ENCODE measurements at places on chromosomes 5 and 9.

DNA sequence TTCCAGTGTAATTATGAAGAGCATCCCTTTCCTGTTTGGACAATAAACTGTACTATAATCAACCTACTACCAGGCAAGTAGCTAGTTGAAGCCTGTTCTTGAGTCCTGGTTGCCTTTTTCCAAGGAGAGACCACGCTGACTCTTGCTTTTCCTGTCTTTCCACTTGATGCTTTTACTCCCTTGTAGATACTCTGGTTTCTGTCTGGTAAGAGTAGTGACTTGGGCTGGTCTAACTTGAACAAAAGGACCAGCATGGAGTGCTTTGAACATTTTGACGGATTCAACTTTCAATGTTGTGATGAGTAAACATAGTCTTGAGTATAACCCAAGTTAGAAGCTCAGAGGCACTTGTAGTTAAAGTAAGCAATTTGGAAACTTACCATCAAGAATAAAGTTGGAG is 464.3 kb downstream of the GADD45G start:
- peak; percentile 60 for DNase-seq

DNA sequence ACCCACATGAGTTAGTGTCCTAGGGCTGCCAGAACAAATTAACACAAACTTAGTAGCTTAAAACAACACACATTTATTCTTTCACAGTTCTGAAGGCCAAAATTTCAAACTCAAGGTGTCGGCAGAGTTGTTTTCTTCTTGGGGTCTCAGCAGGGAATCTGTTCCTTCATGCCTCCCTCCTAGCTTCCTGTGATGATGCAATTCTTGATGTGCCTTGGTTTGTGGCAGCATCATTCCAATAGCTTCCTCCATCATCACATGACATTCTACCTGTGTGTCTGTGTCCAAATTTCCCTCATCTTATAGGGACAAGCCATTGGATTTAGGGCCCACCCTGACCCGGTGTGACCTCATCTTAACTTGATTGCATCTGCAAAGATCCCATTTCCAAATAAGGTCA is 12.2 kb upstream of the SLC25A48 start:
- no peak for DNase-seq

DNA sequence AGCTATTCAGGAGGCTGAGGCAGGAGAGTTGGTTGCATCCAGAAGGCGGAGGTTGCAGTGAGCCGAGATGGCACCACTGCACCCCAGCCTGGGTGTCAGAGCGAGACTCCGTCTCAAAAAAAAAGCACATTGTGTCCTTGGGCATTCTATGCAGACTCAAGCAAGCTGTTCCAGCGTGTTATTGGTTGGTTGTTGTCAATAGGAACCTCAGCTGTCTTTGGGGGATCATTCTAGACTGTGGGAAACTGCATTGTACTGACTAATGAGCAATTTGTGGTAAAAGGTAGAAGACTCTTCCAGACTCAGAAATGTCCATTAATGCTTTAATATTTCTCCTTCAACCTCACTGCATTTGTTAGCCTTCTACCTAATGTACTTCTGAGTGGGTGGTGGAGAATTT is 379.5 kb upstream of the GRAMD2B start:
- no peak for DNase-seq

DNA sequence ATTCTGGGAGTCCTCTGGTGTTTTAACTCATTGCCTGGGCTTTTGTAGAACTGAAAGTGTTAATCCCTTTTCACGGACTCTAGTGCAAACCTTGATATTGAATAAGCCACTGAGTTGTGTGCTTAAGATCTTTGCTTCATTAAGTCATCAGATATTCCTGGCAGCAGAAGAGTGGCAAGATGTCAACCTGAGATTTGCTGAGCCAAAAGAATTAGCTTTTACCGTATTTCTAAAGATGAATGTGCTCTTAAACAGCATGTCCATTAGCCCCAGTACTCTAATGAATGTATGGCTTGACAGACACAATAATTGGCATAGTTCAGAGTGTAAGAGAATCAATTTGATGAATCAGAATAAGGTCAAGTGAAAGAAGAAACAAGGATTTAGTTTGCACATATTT is 87.2 kb upstream of the CDH6 start:
- DNase-seq, result no peak

- DNase-seq, result no peak
Observed at GRCh38 chr5:133727636-133728035, 115.3 kb upstream of the FSTL4 start.

GRCh38 chr5:395156-395920 is 47.6 kb upstream of the EXOC3 start:
- DNase-seq, result peak; percentile 35

- DNase-seq, result no peak
Observed at GRCh38 chr5:107884871-107885270, 214.1 kb upstream of the EFNA5 start.

GRCh38 chr5:17167171-17167891 is 50.1 kb upstream of the BASP1 start:
- DNase-seq, result no peak

GRCh38 chr9:126642010-126642744 is 28.4 kb downstream of the LMX1B start:
- no peak for DNase-seq

- no peak for DNase-seq
Observed at GRCh38 chr9:116812231-116813030, 125.3 kb downstream of the TRIM32 start.

GRCh38 chr9:105959531-105959930 is 265.2 kb downstream of the TMEM38B start:
- DNase-seq, result peak; percentile 38

GRCh38 chr5:6737043-6737941 is 24.1 kb downstream of the TENT4A start:
- no peak for DNase-seq

GRCh38 chr9:114034661-114035062 is 43.4 kb downstream of the AMBP start:
- DNase-seq, result no peak

- no peak for DNase-seq
Observed at GRCh38 chr5:173972607-173972924, 16.4 kb upstream of the C5orf47 start.

DNA sequence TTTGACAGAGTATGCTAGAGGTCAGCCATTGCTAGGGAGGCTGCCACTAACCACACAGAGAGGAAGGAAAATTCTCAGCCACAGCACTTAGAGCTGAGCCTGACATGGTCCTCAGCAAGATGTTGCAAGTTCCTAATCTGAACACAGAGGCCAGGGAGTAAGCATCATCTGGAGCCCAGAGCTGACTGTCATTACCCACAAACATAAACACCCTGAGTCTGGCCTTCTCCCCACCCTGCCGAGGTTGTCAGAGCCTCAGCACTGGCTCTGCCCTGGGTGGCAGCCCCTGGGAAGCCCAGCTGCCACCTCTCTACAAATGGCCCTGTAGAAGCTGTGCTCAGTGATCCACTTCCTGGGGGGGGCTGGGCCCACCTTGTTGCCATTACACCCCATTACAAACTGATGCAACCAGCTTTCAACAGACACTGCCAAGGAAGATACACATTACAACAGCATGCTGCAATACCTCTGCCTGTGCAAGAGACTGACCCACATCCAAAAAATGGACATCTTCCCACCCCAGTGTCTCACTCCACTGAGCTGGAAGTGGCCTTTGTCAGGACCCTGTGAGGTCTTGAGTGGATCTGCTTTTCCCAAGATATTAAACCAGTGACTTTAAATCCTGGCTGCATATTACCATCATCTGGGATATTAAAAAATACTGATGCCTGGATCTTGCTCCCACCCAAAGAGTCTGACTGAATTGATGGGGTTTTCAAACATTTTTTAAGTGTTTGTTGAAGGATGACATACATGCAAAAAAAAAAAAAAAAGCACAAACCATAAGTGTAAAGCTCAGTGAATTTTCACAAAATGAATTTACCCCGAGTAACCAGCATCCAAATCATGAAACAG is 33.0 kb downstream of the IRF1 start:
- DNase-seq, result peak; percentile 11

- no peak for DNase-seq
Observed at GRCh38 chr9:10026443-10026984, 586.3 kb downstream of the PTPRD start.

GRCh38 chr9:133584559-133585476 is 24.4 kb downstream of the FAM163B start:
- DNase-seq, result peak; percentile 66

- no peak for DNase-seq
Observed at GRCh38 chr9:9054354-9054992, 1254.9 kb upstream of the DMAC1 start.

DNA sequence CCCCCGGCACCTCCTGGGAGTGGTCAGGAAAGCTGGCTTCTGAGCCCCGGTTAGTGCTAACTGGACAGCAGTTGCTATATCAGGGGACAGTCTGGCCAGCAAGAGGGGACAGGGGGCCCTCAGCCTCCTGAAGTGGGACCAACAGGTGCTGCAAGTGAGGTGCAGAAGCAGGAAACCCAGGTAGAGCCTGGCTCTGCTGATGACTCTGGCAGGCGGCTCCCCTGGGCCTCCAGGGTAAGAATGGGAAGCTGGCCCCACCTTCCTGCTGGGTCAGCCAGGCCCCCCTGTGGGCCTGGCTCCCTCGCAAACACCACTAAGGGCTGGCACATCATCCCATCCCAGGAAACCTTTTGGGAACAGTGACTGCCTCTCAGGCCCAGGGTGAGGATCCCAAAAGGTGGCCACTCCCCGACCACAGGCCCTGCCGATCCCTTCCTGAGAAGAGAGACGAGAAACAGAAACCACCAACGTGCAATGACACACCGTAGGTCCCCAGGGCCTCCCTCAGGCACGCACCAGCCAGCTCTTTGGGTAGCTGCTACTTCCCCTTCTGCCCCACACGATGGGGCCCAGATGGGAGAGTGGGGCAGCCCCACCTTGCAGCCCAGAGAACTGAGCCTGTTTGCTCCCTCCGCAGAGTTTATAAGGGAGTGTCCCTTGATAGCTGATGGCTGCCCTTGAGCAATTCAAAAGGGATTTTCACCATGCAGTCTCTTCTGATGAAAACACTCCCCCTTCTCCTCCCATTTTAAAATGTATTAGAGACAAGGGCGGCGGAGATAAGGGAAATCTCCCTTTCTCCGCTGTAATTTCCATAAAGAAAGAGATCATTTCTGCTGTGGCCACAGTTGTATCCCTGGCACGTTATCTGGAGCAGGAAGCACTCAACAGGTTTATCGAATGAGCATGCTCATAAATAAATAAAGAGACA is 76.8 kb downstream of the STK10 start:
- peak; percentile 60 for DNase-seq

GRCh38 chr5:150044329-150044681 is 42.0 kb downstream of the CSF1R start:
- DNase-seq, result peak; percentile 47

DNA sequence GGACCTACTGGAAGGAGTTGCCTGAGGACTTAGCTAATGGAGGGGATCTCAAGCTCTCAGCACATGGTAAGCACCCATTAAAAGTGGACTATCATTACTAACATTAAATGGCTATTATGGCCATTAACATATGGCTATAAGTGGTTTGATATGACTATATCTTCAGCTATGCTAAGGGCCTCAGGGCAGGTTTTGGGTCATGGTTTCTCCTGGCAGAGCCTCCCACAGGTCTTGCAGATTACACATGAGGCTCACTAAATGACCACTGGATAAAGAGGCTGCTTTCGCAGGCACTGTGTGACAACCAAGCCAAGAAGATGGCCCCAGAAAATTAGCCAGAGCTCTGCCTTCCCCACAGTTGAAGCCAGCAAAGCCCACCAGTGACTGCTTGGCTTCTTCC is 15.4 kb downstream of the CCNJL start:
- DNase-seq, result no peak

DNA sequence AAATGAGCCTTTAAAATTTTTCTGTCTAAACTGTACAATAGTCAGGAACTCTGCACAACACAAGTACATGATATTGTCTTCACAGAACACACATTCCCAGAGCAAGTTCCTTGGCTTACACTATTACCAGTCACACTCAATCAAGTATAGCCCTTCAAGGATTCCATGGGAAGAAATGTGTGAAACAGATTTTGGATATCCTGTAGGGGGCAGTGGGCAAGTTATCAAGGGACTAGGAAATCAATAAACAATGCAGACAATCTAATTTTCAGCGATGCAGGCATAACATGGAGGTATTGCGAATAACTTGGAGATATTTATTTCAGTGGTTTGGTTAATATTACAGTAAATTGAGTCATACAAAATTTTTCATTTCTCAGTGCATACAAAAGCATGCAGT is 1171.5 kb upstream of the NUDT12 start:
- no peak for DNase-seq

- DNase-seq, result no peak
Observed at GRCh38 chr5:139390639-139391569, 1.2 kb upstream of the MZB1 start.

DNA sequence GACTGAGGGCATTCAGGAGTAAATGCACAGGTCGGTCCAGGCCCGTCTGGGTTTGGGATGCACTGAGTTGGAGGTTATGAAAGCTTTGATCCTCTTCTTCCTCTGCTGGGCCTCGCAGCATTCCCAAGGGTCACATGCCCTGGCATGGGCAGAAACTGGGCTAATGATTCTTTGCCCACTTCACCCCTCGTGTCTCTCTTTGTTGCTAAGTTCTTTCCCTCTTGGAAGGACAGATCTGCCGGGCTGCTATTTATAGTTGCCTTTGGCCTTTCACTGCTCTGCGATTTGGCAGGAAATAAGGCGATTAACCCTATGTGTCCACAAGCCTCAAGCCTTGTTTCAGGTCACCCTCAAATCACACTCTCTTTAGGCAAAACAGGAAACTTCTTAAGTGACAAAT is 66.9 kb downstream of the ENTREP1 start:
- DNase-seq, result no peak

DNA sequence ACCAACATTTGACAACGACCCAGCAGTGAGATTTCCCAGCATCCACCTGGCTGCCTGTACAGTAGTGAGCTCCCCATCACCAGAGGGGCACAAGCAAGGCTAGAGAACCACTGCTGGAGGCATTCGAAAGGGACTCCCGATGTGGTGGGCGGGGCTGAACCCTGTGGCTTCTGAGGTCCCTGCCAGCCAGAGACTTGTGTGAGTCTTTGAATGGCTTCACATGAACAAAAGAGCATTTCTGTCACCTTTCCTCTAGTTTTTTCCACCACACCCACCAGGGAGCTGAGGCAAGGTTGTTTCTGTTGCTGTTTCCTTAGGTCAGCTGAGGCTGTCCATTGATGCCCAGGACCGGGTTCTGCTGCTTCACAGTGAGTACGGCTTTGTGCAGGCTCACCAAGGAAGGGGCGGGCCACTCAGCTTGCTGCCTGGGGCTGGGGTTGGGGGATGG is 15.7 kb downstream of the RGS3 start:
- no peak for DNase-seq

Data from lung (tissue), 17 donors.